ENCODE measurements at places on chromosomes 5 and 9. TPM values are rescaled to one million over a fixed set of nuclear protein-coding genes. Genes with fewer than 3 reads are reported as not detected.
A peak's percentile ranks its signal among the peaks of the same experiment; 100 is the strongest.

DNA sequence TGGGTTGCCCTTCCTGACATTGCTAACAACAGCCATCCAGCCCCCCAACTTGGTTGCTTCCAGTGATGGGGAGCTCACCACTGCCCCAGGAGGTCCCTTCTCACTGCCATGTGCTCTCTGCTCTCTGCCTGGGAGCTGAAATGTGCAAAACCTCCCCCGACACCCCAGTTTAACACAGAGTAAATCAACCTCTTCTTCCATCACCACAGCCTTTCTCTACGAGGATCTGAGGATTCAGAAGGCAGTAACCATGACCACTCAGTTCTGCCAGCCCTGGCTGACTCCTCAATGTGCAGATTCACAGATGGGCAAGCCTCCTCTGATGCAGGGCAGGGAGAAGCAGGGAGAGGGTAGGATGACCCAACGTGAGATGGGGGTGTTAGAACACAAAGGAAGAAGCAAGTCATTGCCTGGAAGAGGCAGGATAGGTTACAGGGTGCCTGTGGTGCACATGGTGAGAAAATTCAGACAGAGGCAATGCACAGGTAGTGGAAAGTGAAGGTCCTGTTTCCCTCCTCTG, 185.0 kb downstream of the DAB2IP start:
- H3K36me3 ChIP-seq, result no peaks in the 10 kb centered on the region
- H3K4me1 ChIP-seq, result no peaks in the 10 kb centered on the region
- H3K4me3 ChIP-seq, result no peak overlapping the region
- no peaks in the 10 kb centered on the region for H3K27me3 ChIP-seq
- no peak for DNase-seq

- H3K27me3 ChIP-seq, result no peaks in the 10 kb centered on the region
- H3K4me1 ChIP-seq, result no peaks in the 10 kb centered on the region
- H3K27ac ChIP-seq, result no peak overlapping the region
- H3K4me3 ChIP-seq, result no peak overlapping the region
- H3K36me3 ChIP-seq, result no peaks in the 10 kb centered on the region
These were observed 29.2 kb downstream of the NR4A3 start for GRCh38 chr9:99850736-99851499.

GRCh38 chr5:144332265-144332664, 161.6 kb downstream of the KCTD16 start:
- no peak overlapping the region for H3K4me3 ChIP-seq
- H3K27me3 ChIP-seq, result no peaks in the 10 kb centered on the region
- no peak overlapping the region for H3K27ac ChIP-seq
- DNase-seq, result no peak
- no peaks in the 10 kb centered on the region for H3K36me3 ChIP-seq

- DNase-seq, result no peak
- H3K4me1 ChIP-seq, result no peaks in the 10 kb centered on the region
- no peaks in the 10 kb centered on the region for H3K27me3 ChIP-seq
These were observed 81.0 kb upstream of the BNC2 start for GRCh38 chr9:16951502-16951901.

DNA sequence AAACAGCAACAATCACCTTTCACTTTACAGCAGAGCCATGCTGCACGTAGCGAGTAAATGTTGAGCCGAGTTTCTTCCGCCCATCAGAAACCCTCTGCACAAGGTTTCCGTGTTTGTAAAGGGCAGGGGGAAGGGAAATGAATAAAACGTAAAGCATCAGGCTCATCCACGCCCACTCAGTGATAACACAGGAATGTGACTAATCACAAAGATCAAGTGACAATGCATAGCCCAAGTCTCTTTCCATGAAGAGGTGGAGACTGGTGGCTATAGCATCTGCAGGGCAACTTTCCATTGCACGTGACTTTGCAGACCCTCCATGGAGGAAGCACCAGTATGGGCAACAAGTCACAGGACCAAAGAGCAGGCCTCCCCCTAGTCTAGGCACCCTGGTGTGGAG, 56.6 kb downstream of the CAMSAP1 start:
- H3K4me1 ChIP-seq, result peaks cover 12% of the 10 kb centered on the region
- H3K27ac ChIP-seq, result peak overlapping the region; percentile 20
- peaks cover 9% of the 10 kb centered on the region for H3K36me3 ChIP-seq
- H3K27me3 ChIP-seq, result no peaks in the 10 kb centered on the region
- DNase-seq, result peak; percentile 42
- H3K4me3 ChIP-seq, result no peak overlapping the region

- DNase-seq, result no peak
- no peaks in the 10 kb centered on the region for H3K4me1 ChIP-seq
- no peak overlapping the region for H3K4me3 ChIP-seq
- no peaks in the 10 kb centered on the region for H3K27me3 ChIP-seq
- H3K27ac ChIP-seq, result no peak overlapping the region
These were observed 93.5 kb downstream of the PHF2 start for GRCh38 chr9:93669958-93670207.

Gene LIFR
- 4.1 TPM for polyA plus RNA-seq

Gene IFNB1
- not detected for polyA plus RNA-seq

Gene OLFM1
- polyA plus RNA-seq, result 0.13 TPM

Gene RANBP17
- polyA plus RNA-seq, result 6.1 TPM
